ENCODE measurements at places on chromosomes 13 and 19. TPM values are rescaled to one million over a fixed set of nuclear protein-coding genes. Genes with fewer than 3 reads are reported as not detected.

ZNF578 gene
- polyA plus RNA-seq = 0.82 TPM

MBD3L3 gene
- polyA plus RNA-seq = not detected

ZNF544 gene
- 33.4 TPM for polyA plus RNA-seq

COL4A1 gene
- polyA plus RNA-seq = 375 TPM

ZNF284 gene
- 1.4 TPM for polyA plus RNA-seq

FGF22 gene
- not detected for polyA plus RNA-seq

ANKRD27 gene
- 25.7 TPM for polyA plus RNA-seq

APC2 gene
- polyA plus RNA-seq = 0.07 TPM

DZIP1 gene
- 11.4 TPM for polyA plus RNA-seq

BRSK1 gene
- polyA plus RNA-seq = 10.6 TPM

- no peak for DNase-seq
Measured at GRCh38 chr13:106263801-106264200, 271.7 kb downstream of the EFNB2 start.

DNA sequence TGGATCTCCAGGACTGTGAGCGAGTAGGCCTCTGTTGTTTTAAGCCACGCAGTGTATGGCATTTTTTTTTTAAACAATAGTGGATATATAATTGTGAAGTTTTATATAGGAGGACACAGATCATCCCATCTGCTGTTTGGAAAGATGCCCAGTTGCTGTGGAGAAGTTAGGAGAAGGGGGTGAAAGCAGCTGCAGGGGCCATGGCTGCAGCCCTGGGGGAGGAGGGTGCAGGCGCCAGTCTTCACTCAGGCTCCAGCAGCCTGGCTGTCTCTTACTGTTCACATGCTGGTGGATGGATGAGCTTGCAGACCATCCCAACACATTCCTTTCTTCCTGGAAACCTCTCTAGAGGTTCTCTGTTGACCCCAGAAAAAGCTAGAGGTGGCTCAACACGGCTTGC lies 242.3 kb downstream of the TEX29 start:
- DNase-seq = no peak

GRCh38 chr13:113919761-113920559 lies 53.9 kb downstream of the C13orf46 start:
- no peak for DNase-seq

DNA sequence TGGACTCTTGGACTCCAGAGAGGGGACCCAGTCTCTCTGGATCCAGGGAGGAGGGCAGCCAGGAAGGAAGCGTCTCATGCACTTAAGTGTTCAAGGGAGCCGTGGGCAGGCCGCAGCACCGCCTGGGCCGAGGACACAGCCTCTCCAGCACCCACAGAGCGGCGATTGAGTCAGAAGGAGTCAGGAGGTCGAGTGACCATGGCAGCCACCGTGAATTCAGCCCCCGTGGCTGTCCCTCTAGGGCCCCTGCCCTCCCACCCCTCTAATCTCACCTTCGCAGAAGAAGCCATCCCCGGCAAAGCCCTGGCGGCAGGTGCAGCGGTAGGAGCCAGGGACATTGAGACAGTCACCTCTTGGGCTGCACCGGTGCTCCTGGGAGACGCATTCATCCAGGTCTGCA lies 38.0 kb downstream of the FBN3 start:
- DNase-seq = no peak

- DNase-seq = no peak
Measured at GRCh38 chr13:45108716-45109101, 11.6 kb upstream of the GTF2F2 start.

GRCh38 chr19:32809754-32810153 lies 59.8 kb downstream of the SLC7A9 start:
- DNase-seq = no peak

GRCh38 chr19:5615756-5616327 lies 6.7 kb downstream of the SAFB2 start:
- DNase-seq = no peak

GRCh38 chr19:17025991-17026658 lies 485 bp downstream of the CPAMD8 start:
- no peak for DNase-seq

DNA sequence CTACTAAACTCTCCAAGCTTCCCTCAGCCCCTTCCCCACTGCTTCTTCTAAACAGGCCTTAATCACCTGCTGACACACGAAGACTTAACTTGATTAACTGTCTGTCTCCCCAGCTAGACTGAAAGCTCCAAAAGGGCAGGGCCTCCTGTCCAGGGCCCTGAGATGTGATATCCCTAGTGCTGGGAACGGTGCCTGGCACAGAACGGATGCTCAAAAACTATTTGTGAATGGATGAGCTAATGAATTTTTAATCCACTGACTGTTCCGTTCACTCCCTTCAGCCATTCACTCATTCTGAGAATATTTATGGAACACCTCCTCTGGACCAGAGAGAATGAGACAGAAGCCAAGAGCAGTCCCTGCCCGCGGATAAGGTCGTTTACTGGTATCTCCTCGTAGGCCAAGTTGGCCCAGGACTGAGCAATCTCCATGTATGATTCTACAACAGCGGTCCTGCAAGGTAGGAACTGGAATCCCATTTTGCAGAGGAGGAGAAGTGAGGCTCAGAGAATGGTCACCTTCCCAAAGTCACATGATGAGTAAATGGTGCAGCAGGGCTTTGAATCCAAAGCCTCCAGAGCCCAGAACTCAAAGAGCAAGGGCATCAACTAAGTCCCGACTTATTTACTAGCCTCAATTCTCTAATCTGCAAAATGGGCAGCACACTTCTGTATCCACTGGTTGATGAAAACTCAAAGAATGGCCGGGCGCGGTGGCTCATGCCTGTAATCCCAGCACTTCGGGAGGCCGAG lies 3.4 kb downstream of the DMWD start:
- DNase-seq = no peak

- no peak for DNase-seq
Measured at GRCh38 chr13:96903085-96903484, 91.2 kb downstream of the OXGR1 start.

GRCh38 chr19:50790396-50790795 lies at the start of gene ACP4:
TSS of gene ACP4 (plus strand) at chr19:50790415. CDS start at chr19:50790415, 0 bp downstream.
- DNase-seq = no peak

DNA sequence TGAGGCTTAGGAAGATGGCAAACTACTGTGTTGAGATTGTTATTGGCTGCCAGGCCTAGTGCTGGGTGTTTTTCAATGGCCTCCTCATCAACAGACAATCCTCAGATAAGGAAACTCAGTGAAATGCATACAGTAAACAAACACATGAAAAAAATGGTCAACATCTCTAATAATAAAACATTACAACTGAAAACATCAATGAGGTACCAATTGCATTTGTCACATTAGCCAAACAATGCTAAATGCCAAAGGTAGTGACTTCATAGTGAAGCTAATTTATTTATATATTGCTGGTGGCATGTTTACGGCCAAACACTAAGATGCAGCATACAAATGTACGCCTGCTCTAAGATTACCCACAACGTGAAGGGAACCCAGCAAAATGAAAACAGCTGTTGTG lies 224.0 kb upstream of the UBL3 start:
- DNase-seq = peak; percentile 1

- DNase-seq = no peak
Measured at GRCh38 chr13:113802761-113803160, 43.7 kb downstream of the TMEM255B start.

- no peak for DNase-seq
Measured at GRCh38 chr19:582497-583197, 7.0 kb upstream of the HCN2 start.

- peak; percentile 97 for DNase-seq
Measured at GRCh38 chr19:16315825-16316505, 8.7 kb upstream of the KLF2 start.

DNA sequence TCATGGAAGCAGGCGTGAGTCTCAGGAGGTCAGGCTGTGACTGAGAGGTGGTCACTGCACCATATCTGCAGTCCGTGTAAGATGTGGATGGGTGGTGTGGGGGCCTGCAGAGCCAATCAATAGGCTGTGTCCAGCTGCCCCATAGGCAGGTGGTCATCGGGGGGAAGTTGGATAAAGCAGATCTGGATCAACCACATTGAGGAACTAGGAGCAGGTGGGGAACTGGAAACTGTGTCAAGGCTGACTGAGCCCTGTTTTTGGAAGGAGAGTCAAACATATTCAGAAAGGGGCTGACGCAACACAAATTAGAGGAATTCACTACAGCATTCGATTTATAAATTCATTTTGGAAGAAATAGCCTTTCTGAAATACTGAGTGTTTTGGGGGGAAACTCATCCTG lies 15.0 kb downstream of the CLEC4M start:
- no peak for DNase-seq

Data from BJ (cell line).